PC-9 (cell line): ENCODE measurements at places on chromosomes 4 and X.

DNA sequence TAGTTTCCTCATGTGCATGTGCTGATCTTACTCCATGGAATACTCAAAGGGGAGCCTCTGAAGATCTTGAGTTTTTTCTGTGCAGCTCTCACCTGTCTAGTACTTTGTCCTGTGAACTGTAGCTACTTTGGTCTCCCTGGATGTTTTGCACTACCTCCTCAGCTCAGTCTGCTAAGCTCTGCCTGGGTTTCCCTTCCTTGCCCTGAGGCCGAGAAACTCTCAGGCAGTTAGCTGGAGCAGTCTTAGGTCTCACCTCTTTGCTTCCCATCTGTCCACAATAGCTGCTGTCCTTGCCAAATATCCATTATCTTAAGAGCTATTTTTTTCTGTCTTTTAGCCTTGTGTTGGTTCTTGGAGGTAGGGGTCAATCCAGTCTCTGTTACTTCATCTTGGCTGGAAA lies 11.6 kb downstream of the THAP6 start:
- DNase-seq, result no peak

- DNase-seq, result no peak
These were observed 92.0 kb downstream of the NFKB1 start for GRCh38 chr4:102593147-102593546.

- no peak for DNase-seq
These were observed 104.7 kb downstream of the ABLIM2 start for GRCh38 chr4:8053688-8054449.

DNA sequence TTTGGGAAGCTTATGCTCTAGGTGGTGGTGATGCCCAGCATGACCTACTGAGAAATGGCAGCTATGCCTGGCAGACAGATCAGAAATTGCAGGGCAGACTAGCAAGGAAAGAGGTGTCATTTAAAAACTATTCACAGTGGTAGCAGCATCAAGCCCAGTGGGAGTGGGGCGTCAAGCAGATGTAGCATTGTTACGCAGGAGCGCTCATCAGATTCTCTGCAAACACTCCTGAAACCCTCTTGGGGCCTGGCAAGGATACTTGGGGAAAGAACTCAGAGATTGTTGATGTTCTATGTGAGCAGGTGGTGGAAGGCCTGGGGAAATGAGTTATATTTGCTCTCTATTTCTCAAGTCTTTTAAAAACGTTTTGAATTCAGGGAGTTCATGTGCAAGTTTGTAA lies 437.6 kb downstream of the RAPGEF2 start:
- no peak for DNase-seq

- DNase-seq, result no peak
These were observed 98.8 kb downstream of the CASK start for GRCh38 chrX:41824551-41824950.
